ENCODE measurements at places on chromosomes 6 and 20.

DNA sequence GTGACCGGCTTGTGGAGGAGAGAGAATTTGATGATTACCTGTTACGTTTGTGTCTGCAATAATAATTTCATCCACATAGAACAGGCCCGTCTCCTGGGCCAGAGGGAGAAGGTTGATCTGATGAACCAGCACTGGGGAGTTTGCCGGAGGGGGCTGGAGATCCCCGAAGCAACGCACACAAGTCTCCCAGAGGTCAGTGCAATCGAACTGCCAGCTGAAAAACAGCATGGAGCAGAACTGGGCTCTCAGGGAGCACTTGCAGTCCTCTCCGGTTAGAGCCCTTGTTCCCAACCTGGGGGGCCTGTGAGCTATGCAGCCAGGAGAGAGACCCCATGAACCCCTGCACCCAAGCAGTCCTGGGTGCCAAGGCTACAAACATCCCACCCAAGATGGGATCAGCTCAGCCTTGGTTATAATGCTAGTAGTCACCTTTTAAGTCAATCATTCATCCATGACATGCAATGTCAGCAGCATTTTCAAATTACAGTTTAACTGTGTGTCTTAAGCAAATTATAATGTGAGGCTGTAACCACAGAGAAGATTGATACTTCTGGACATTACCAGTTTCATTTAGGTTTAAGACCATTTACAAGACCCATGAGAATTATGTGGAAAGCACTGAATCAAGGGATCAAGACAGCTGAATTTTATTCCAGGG, 34.2 kb downstream of the PKHD1 start:
- no peak for DNase-seq

GRCh38 chr20:20487811-20488210, 119.9 kb downstream of the INSM1 start:
- DNase-seq, result no peak

GRCh38 chr6:28944412-28944865, 20.7 kb upstream of the TRIM27 start:
- DNase-seq, result peak; percentile 93

DNA sequence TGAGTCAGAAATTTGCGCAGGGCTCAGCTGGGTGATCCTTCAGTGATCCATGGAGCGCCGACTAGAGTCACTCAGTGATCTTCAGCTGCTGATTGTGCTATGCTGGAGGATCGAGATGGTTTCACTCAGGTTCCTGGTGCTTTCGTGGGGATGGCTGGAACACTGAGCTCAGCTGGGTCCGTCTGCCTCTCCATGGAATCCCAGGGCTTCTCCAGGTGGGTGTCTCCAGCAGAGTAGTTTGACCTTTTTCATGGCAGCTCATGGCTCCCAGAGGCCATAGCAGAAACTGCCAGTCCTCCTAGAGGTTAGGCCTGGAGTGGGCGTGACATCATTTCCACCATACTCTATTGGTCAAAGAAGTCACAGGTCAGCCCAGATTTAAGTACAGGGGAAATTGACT, 88.8 kb upstream of the SIRPA start:
- no peak for DNase-seq

- DNase-seq, result no peak
Measured at GRCh38 chr6:110270165-110270564, 88.0 kb downstream of the METTL24 start.

DNA sequence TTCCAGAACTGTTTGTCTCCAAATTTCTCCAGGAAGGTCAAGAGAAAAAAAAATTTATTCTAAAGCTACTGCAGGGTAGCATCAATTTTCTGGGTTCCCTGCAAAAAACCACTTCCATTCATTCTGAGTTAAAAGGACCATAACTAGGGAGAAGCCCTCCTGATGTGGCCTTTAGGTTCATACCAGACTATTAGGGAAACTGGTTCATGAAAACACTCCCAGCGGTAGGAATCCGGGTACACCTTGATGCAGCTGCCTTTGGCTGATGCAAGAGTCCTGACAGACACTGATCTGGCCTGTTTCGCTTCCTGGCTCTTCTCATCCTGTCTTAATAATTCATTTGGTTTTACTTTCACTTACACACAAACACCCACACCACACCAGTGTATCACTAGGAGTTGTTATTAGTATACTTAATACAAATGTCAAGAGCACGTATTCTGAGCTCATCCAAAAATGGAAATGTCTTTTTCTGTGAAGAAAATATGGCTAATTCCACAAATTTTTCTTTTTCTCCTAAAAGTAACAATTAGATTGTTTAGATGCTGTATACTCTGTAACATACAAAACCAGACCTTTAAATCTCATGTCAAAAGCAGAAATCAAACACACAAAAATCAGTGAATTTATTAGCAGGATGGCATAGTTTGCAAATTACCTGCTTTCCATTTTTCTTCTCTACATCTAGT, 38.4 kb upstream of the ARHGAP18 start:
- DNase-seq, result no peak

DNA sequence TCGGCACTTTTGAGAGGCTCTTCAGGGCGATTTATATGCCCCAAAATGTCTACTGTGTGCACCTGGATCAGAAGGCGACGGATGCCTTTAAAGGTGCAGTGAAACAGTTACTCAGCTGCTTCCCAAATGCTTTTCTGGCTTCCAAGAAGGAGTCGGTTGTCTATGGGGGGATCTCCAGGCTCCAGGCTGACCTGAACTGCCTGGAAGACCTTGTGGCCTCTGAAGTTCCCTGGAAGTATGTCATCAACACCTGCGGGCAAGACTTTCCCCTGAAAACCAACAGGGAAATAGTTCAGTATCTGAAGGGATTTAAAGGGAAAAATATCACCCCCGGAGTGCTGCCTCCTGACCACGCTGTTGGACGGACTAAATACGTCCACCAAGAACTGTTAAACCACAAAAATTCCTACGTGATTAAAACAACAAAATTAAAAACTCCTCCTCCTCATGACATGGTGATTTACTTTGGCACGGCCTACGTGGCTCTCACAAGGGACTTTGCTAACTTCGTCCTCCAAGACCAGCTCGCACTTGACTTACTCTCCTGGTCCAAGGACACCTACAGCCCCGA, 8.2 kb downstream of the GCNT2 start:
- DNase-seq, result no peak

DNA sequence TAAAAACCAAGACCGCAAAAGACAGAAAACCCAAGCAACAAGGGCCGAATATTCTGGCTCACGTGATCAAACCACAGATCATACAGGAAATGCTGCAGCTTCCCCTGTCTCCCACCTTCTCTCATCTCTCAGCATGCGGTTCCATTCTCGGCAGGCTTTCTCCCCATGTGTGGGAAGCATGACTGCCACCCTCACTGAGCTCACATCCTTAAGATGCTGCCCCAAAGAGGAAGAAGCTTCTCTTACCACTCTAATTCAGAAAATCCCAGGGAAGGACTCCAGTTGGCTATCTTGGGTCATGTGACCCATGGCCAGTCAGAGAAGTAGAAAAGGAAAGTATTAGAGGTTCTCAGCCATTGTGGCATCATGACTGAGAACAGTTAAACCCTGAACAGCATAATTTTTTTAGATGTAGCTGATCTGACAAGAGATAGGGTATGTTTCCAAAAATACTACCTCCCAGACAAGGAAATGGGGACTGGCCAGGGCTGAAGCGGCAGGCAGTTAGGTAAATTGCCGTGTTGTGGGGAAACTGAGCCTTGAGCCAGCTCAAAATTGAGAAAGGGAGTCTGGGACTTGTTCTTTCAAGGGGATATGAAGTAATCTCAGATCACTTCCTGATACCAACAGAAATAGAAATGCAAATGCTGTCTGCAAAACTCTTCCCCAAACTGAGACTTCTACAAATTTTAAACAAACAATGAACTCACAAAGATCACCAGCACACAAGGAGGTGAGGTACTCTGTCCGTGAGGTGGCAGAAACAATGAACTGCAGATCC, 37.1 kb upstream of the GRM4 start:
- no peak for DNase-seq

Measured in Panc1 (cell line).